ENCODE measurements at places on chromosomes 5 and 9.

DNA sequence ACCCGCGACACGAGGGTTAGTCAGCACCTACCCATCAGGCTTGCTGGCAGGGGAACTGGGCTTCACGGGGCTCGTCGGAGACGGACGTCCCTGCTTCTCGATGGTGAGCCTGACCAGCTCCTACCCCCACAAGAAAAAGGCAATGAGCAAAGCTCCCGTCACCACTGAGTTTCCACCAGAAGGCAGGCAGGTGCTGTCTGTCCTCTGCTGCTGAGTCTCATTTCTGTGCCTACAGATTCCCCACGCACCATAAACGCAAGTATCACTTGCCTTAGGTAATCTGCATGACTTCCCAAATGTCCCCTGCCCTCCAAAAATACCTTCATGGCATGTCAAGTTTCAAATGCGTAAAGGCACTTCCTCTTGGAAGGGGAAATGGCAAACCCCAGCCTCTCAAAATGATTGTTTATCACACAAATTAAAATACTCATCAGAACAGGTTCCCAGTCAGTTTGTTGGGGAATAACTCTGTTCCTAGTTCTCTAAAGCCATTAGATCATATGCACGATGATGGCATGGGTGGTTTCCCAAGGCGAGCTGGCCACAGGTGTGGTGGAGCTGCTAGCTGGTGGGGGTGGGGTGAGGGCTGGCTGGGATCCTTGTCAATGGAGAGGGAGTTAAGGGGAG, 85.0 kb downstream of the PRRT1B start:
- DNase-seq: no peak
- no peaks in the 10 kb centered on the region for H3K27me3 ChIP-seq
- H3K36me3 ChIP-seq: peaks cover 42% of the 10 kb centered on the region

GRCh38 chr9:133845440-133845839, 107.3 kb upstream of the SARDH start:
- peaks cover 7% of the 10 kb centered on the region for H3K4me1 ChIP-seq
- peaks cover 18% of the 10 kb centered on the region for H3K36me3 ChIP-seq
- no peaks in the 10 kb centered on the region for H3K27me3 ChIP-seq
- DNase-seq: no peak

- DNase-seq: no peak
- H3K4me1 ChIP-seq: peaks cover 2% of the 10 kb centered on the region
- no peaks in the 10 kb centered on the region for H3K27me3 ChIP-seq
Observed at GRCh38 chr9:12740845-12741244, 34.0 kb upstream of the LURAP1L start.

- no peaks in the 10 kb centered on the region for H3K27me3 ChIP-seq
- no peak overlapping the region for H3K4me3 ChIP-seq
- no peak for DNase-seq
- no peaks in the 10 kb centered on the region for H3K36me3 ChIP-seq
Observed at GRCh38 chr5:159667286-159667685, 249.0 kb upstream of the ADRA1B start.

GRCh38 chr5:94391996-94392395, 226.4 kb downstream of the KIAA0825 start:
- no peaks in the 10 kb centered on the region for H3K36me3 ChIP-seq
- no peak for DNase-seq
- no peaks in the 10 kb centered on the region for H3K4me1 ChIP-seq
- no peaks in the 10 kb centered on the region for H3K27me3 ChIP-seq
- H3K4me3 ChIP-seq: no peak overlapping the region

- peaks cover 8% of the 10 kb centered on the region for H3K4me1 ChIP-seq
- DNase-seq: no peak
- no peak overlapping the region for H3K27ac ChIP-seq
- H3K36me3 ChIP-seq: no peaks in the 10 kb centered on the region
- H3K27me3 ChIP-seq: peaks cover 47% of the 10 kb centered on the region
Observed at GRCh38 chr9:137045294-137046087, 486 bp downstream of the NPDC1 start.

DNA sequence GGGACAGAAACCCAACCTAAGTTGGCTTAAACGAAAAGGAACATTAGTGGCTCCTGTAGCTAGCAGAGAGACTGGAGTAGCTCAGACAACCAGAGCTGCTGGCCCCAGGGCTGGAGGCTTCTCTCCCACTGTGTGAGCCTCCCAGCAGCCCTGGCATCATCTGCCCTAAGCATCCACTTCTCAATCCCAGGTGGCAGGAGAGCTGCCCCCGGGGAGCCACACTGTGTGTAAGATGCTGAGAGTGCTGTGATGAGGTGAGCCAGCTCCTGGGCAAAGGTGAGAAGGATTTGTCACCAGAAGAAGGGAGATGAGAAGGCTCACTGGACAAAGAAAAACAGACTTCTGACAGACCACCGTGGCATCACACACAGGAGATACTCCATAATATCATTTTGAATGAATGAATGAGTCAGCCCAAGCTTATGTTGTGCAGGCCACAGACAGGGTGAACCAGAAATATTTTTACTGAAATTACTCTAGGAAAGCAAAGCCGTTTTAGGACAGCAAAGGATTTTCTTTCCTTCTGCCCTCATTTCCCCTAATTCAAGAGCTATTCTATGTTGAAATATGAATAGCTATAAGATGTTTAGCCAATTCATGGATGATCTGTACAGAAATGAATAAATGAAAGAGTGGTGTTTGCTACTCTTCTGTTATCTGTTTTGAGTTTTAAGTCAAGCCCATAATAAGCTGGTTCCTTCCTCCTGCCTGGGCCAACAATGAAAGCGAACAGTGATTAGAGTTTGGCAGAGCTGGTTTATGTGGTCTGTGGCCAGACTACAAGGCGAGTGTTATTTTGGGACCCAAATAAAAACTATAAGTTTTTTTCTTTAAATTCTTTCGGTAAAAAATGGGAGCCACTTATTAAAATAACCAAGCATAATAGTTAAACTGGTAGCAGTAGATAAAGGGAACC, 57.4 kb upstream of the ECM2 start:
- no peak for DNase-seq
- peaks cover 7% of the 10 kb centered on the region for H3K4me1 ChIP-seq
- no peaks in the 10 kb centered on the region for H3K36me3 ChIP-seq
- no peaks in the 10 kb centered on the region for H3K27me3 ChIP-seq

DNA sequence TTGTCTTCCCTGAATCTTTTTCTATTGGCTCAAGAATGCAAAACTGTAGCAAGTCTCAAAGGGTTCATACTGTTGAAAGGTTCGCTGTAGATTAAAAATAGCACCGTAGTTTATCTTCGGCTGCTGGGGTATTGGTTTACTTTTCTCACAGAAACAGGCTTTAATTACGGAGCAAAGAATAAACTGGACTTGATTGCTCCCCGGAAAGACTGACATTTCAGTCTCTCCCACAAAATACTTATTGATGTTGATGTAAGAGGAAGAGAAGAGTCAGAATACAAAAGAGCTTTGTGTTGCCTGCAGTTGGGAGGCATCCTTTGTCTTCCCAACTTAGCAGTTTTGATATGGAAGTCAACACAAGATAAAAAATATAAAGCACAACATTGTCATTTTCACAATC, 183.9 kb upstream of the DMAC1 start:
- no peaks in the 10 kb centered on the region for H3K36me3 ChIP-seq
- H3K27ac ChIP-seq: no peak overlapping the region
- H3K4me1 ChIP-seq: peaks cover 15% of the 10 kb centered on the region
- DNase-seq: no peak
- H3K4me3 ChIP-seq: no peak overlapping the region
- no peaks in the 10 kb centered on the region for H3K27me3 ChIP-seq

DNA sequence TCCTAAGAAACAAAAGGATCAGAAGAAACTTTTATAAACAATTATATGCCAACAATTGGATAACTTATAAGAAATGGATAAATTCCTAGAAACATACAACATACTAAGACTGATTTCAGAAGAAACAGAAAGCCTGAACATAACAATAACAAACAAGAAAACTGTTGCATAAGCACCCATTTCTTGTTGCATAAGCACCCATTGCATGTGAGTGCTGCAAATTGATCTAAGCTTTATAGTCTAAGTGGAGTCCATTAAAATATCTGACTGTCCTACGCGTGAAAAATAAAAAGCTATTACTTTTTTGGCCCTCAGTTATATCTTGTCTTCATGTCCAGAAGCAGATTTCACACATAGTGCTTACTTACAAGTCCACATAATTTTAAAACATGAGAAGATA, 19.3 kb downstream of the TYRP1 start:
- DNase-seq: no peak
- no peaks in the 10 kb centered on the region for H3K4me1 ChIP-seq
- no peaks in the 10 kb centered on the region for H3K27me3 ChIP-seq
- H3K4me3 ChIP-seq: no peak overlapping the region
- no peaks in the 10 kb centered on the region for H3K36me3 ChIP-seq

DNA sequence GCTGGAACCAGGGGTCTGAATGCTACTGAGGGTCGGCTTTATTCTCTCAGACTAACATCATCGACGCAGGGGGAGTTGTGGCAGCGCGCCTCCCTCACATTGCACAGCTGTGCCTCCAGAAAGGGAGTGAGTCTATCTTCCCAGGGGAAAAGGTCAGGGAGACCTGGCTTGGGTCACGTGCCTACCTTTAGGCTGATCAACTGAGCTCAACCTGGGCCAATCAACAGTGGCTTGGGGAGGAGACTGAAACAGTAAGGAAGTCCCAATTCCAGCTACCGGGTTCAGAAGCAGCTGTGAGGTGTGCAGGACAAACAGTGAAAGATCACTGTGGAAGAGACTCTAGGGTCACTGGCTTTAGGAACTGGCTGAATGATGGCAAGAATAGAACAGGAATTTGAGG, 14.3 kb downstream of the SNX30 start:
- H3K4me1 ChIP-seq: peaks cover 6% of the 10 kb centered on the region
- peaks cover 5% of the 10 kb centered on the region for H3K36me3 ChIP-seq
- no peaks in the 10 kb centered on the region for H3K27me3 ChIP-seq
- DNase-seq: no peak

- no peaks in the 10 kb centered on the region for H3K27me3 ChIP-seq
- no peaks in the 10 kb centered on the region for H3K36me3 ChIP-seq
- DNase-seq: no peak
- no peak overlapping the region for H3K4me3 ChIP-seq
- H3K4me1 ChIP-seq: no peaks in the 10 kb centered on the region
Observed at GRCh38 chr5:61752588-61752987, 420.5 kb downstream of the ZSWIM6 start.

GRCh38 chr9:5863092-5863746, 27.5 kb upstream of the MLANA start:
- no peaks in the 10 kb centered on the region for H3K36me3 ChIP-seq
- H3K4me3 ChIP-seq: no peak overlapping the region
- H3K4me1 ChIP-seq: peaks cover 7% of the 10 kb centered on the region
- DNase-seq: no peak
- no peaks in the 10 kb centered on the region for H3K27me3 ChIP-seq

- H3K4me1 ChIP-seq: no peaks in the 10 kb centered on the region
- DNase-seq: no peak
- no peak overlapping the region for H3K27ac ChIP-seq
- no peak overlapping the region for H3K4me3 ChIP-seq
- H3K36me3 ChIP-seq: no peaks in the 10 kb centered on the region
- H3K27me3 ChIP-seq: no peaks in the 10 kb centered on the region
Observed at GRCh38 chr9:99433555-99433954, 211.5 kb downstream of the SEC61B start.

GRCh38 chr9:92964607-92965060, 17.3 kb downstream of the FGD3 start:
- H3K27ac ChIP-seq: no peak overlapping the region
- H3K4me1 ChIP-seq: peaks cover 11% of the 10 kb centered on the region
- DNase-seq: no peak
- H3K27me3 ChIP-seq: no peaks in the 10 kb centered on the region
- H3K4me3 ChIP-seq: no peak overlapping the region

GRCh38 chr5:74367934-74368333, 272.6 kb downstream of the ENC1 start:
- H3K4me3 ChIP-seq: no peak overlapping the region
- no peak overlapping the region for H3K27ac ChIP-seq
- H3K27me3 ChIP-seq: no peaks in the 10 kb centered on the region
- no peak for DNase-seq
- H3K4me1 ChIP-seq: peaks cover 7% of the 10 kb centered on the region

- H3K4me1 ChIP-seq: peaks cover 4% of the 10 kb centered on the region
- no peaks in the 10 kb centered on the region for H3K27me3 ChIP-seq
- no peak for DNase-seq
- no peak overlapping the region for H3K4me3 ChIP-seq
Observed at GRCh38 chr9:12719431-12719830, 26.2 kb downstream of the TYRP1 start.
